ENCODE measurements at places on chromosomes 7 and 10.

DNA sequence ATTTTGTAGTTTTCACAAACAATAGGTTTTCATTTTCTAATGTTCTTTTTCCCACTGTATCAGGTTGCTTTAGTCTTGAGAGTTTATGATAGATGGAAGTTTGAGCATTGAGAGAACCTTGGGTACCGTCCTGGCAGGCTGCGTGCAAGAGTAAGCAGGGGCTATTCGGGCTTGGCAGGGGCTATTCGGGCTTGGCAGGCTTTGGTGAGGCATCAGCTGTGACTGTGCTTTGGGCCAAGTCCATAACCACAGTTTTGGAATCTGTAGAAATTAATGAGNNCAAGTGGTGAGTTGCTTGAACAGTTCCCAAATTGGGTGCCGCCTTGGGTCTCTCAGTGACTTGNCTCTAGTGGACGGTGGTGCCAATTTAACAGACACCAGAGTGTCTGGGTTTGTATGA is 424.6 kb downstream of the PAXIP1 start:
- no peak for DNase-seq

- peak; percentile 80 for DNase-seq
Measured at GRCh38 chr10:101287997-101288635, 58.9 kb upstream of the LBX1 start.

- no peak for DNase-seq
Measured at GRCh38 chr10:93894516-93895378, 969 bp downstream of the SLC35G1 start.

DNA sequence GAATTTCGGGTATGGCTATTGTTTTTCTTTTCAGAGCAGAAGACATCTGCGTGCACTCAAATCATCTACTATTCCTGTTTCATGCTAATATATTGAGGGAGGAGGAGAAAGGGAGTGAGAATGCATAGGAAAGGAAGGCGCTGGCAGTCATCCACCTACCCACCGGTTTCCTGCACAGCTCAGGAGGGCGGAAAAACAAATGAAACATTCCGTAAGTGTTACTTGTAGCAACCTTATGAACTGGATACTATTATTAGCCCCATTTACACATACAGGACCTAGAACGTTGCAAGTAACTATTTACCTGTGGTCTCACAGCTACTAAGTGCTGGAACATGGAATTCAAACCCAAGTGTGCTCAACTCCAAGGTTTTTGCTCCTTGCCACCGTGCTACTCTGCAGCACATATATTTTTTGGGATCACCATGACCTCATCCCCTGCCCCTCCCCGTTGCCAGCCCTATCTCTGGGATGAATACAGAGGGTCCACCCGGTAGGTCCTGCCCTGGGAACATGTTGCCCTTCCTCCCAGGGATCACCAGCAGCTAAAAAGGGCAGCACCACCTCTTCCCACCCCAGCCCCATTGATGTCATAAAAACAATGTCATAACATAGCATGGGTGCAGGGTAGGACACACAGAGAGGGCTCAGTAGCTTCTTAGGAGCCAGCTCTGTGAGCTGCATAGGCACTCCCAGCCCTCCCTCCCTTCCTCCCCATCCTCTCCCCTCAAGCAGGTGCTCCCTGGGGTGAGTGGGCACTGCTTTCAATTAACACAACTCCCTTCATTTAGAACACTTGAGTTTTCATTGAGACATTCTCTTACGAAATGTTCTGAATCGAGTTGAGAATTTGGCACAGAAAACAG is 16.9 kb downstream of the GFRA1 start:
- no peak for DNase-seq

- DNase-seq, result peak; percentile 8
Measured at GRCh38 chr10:68032113-68032512, 43.0 kb downstream of the HERC4 start.

GRCh38 chr7:25803117-25803887 is 348.7 kb upstream of the NFE2L3 start:
- no peak for DNase-seq

GRCh38 chr10:12720217-12720981 is 281.1 kb downstream of the CCDC3 start:
- no peak for DNase-seq

DNA sequence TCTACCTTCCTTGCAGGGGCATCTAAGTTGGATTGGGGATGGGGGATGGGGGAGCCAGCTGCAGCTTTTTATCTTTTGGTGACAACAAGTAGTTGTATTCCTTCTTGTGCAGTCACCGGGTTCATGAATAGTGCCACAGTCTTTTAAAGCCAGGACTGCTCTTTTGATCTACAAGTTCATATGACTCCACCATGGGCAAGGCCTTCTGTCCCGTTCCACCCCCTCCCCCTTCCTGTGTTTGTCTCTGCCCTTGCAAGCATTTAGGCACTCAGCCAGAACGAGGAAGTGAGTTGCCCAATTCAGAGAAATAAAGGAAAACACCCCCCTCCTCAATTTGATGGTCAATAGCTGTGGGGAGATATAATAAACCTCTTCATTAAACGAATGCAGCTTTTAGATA is 44.8 kb upstream of the EGR2 start:
- DNase-seq, result no peak

DNA sequence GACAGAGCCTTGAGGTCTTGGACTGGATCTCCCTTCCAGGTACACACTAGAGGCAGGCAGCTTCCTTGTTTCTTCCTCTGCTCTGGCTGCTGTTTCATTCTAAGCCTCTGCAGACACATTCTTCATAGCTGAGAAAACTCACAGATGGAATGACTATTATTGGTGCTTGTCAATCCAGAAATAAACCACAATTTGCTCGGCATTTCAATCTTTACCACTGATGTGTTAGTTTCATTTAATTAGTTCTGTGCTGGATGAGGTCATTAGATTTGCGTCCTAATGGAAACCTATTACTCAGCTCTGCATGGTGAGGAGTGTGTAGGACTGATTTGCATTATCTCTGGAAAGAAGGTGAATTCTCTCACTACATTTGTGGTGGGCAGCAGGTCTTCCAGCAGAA is 392.5 kb downstream of the NRG3 start:
- DNase-seq, result no peak

DNA sequence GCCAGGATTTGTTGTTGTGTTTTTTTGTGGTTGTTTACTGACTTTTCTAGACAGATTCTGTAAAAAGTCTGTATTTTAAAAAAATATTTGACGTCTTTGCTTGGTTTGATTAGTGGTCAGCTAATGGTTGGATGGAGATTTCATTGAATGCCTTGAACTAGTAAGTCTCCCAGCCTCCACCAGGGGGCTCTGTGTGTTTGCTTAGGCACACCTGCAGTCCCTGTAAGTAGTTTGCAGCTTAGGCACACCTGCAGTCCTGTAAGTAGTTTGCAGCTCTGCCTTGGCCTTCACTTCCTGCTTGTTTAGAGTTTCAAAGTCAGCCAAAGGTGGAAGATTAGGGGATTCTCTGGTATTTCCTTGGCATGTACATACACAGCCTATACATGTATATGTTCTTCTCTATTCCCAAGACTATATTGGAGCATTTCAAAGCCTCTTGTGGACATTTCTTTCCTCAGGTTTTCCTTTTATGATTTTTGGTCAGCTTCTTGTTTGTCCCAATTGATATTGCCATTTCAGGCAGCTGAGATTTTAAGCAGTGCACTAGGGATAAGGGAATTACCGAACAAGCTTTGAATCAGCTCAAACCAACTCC is 101.6 kb downstream of the CCSER2 start:
- peak; percentile 6 for DNase-seq

DNA sequence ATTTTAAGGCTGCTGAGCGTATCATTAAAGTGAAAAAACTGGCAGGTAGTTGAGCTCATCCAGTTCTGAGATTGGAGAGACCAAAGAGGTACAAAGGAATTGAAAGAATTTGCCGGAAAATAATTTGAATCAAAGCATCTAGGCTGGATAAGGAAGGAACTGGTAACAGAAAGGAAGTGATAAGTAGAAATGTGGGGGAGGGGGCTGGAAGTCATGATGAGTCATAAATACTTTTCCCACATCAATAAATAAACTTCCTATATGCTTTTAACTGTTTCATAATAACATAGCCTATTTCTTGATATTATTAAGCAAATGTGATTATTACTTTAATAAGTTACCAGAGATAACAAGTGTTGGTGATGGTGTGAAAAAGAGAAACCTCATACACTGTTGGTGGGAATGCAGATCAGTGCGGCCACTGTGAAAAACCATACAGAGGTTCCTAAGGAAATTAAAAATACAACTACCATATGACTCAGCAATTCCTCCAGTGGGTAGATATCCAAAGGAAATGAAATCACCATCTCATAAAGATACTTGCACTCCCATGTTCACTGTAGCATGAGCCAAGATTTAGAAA is 27.0 kb downstream of the ZNF438 start:
- DNase-seq, result no peak

- no peak for DNase-seq
Measured at GRCh38 chr10:118669835-118670234, 74.4 kb upstream of the PRLHR start.

DNA sequence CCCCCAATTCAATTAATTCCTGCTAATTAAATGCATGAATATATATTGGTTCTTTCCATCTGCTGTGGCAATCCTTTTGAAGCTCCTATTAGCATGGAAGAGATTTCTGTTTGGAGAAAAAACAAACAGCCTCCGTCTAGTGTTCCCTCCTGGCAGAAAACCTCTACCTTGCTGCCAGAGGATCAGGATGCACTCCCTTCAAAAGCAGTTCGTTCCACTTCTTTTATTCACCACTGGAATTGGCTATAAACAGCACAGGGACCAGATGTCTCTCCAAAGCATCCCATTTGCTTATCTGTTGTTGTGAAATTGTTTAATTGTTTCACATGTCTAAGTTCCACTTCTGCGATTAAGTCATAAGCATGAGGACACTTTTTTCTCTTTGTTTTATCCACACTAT is 77.8 kb upstream of the PTN start:
- DNase-seq, result no peak

- DNase-seq, result no peak
Measured at GRCh38 chr7:50697748-50698147, 84.9 kb downstream of the GRB10 start.

- no peak for DNase-seq
Measured at GRCh38 chr10:80443531-80443974, 10.6 kb upstream of the TSPAN14 start.

- DNase-seq, result peak; percentile 49
Measured at GRCh38 chr7:74482629-74483401, 29.1 kb downstream of the GTF2IRD1 start.

DNA sequence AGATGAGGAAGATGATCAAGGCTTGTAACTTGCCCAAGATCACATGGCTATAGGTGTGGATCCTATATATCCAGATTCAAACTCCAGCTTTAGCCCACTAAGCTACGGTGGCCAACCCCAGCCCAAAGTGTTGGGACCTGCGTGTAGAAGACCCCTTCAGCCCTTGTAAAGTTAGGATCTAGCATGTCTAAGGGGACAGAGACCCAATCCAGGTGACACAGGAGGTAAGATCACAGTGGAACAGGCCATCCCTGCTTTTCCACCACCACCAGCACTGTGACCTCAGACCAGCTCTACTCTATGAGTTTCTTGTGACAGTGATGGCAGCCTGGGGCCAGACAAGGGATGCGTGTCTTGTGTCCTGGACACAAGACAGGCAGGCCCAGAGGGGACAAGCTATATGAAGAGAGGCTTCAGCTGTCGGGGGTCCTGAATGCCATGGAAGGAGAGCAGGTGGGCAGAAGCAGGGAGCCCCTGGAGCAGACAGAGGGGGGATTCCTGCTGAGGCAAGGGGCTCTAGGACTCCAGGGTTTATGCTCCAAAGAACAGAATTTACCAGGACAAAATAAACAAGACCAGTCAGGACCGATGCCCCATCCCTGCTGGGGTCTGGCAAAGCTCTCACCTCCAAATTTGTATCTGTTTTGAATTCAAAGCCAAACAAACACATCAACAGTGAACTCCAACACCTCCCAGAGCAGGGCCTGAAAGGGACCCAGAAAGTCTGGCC is 10.4 kb downstream of the GPRIN2 start:
- no peak for DNase-seq

DNA sequence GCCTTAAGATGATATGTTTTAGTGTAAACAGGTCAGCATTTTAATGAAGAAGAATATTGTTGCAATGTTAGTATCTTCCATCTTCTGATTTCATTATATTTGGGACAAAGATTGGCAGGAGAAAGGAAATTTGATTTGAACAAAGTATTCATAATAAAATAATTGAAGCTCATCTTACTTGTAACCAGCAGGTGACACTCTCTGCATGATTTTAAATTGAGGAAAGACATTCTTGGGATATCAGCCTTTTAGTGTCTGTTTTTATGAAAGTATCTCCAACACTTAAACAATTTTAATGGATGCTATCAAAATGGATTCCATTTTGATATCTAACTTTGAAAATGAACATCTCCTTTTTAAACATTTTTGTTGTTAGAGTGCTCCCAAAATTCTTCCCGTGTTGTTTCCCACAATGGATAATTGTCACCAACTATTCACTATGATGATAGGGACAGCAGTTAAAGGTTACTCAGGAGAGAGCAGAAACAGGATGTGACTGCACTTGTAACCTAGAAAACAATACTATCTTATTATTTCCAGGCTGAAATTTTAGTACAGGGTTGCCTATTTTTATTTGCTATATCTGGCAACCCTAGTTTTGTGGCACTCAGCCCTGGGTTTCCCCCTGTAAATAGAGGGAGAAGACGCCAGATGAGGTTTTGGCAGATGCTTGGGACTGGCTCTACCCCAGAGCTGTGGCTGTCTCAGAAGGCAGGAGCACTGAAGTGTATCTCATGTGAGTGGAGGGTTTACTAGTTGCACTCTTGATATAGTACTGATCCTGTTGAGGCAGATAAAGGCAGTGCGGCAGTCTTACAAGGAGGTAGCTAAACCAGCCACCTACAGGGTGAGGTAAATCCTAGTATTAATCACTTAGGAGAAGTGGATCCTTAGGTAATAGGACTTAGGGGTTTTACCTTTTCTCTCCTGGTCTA is 31.0 kb upstream of the ABCB4 start:
- no peak for DNase-seq

DNA sequence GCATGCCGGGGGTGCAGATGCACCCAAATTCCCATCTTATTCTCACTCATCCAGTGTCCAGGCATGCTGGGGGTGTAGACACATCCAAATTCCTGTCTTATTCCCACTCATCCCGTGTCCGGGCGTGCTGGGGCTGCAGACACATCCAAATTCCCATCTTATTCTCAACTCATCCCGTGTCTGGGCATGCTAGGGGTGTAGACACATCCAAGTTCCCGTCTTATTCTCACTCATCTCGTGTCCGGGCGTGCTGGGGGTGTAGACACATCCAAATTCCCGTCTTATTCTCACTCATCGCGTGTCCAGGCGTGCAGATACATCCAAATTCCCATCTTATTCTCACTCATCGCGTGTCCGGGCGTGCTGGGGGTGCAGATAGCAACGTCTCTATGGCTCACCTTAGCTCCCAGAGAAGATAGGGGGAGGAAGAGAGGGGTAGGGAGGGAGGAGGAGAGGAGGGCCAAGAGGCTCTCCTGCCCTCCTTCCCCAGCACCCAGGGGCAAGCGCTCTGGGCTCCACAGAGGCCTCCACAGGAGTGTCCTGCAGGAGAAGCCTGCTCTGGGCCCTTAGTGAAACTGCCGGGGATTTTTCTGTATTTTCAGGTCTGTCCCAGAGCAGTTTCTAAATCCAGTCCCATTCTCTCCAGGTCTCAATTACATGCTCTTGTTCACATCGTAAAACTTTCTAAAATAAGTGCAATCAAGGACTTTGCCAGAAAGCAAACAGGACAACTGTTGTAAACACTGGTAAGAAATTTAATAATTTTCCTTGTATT is 210.8 kb downstream of the DIP2C start:
- DNase-seq, result no peak
